AG04450 (cell line): ENCODE measurements at places on chromosomes 3 and 15.

- DNase-seq, result no peak
These were observed 384.9 kb upstream of the PROK2 start for GRCh38 chr3:72169561-72170472.

DNA sequence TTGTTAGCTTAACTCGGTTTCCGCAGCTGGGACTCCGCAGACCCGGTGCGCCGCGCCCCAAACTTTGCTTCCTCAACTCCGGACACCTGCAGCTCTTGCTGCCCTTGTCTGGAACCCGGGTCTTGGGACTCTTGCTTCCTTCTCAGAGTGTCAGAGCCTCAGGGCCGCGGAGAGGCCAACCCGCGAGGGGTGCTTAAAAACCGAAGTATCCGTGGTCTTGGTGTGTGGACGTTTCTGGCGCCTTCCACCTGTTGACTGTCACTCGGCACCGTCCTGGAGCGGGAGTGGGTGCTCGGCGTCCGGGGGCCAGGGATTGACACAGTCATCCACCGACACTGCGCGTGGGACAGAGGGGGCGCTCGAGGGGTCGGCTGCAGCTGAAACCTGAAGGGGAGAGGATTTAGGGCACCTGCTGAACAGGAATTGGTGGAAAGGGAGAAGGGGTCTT lies 386 bp downstream of the SQOR start:
- DNase-seq, result no peak

GRCh38 chr3:104190681-104191080 lies 1176.0 kb upstream of the ALCAM start:
- no peak for DNase-seq

DNA sequence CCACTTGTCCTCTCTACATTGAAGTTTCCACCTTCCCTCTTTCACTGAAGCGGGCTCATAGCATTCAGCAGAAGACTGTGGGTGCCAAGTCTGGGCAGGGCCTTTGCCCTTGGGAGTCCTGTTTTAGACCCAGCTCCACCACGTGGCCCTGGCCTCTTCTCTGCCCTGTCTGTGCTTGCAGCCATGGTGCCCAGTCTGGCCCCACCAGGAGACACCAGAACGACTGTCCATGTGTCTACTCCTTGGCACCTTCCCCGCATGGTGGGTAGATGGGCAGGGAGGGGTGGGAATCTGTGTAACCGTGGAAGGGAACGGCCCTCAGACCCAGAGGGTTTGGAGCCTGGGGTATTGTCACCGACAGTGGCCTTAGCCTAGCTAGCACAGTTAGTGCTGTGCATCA lies 17.9 kb upstream of the EMC3 start:
- no peak for DNase-seq

DNA sequence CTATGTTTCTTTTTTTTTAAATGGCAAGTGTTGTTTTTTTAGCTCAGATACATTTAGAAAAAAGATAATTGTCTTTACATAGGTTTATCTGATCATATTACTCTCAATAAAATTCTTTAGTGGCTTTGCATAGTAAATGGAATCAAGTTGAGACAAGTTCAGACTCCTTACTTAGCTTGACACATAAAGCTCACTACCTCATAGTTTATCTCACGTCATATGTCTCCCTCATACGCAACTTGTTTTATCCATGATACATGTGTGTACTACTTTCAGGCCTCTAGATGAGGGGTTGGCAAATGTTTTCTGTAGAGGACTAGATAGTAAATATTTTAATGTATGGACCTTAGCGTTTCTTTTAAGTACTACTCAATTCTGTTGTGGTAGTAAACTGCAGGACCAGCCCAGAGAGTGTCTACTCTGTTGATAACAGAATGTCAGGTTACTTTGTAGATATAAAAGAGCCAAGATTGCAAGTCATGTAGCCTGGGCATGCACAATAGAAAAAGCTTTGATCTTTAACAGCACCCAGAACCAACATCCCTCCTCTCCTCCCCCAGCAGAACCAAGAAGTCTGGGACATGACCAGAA lies 28.2 kb upstream of the MGA start:
- DNase-seq, result no peak

DNA sequence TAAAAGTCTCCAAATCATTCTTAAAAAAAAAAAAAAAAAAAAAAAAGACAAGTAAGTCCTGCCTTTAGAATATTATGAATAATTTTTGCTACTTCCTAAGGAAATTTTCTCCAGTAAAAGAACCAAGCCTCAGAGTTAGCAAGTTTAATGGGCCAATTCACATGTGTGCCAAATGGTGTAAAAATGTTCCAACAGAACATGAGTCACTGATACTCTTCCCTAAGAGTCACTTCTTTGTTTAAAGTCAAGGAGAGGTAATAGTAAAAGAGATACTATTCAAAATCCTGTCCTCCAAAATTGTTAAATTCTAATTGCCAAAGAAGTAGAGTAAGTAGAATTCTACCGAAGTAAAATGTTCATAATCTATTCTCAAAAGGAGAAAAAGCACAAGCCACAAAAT lies 17.7 kb upstream of the CPA3 start:
- no peak for DNase-seq

- DNase-seq, result no peak
These were observed 521.2 kb downstream of the ZIC1 start for GRCh38 chr3:147930232-147930807.

- peak; percentile 37 for DNase-seq
These were observed 29.4 kb upstream of the ATP8B4 start for GRCh38 chr15:50148362-50148963.

DNA sequence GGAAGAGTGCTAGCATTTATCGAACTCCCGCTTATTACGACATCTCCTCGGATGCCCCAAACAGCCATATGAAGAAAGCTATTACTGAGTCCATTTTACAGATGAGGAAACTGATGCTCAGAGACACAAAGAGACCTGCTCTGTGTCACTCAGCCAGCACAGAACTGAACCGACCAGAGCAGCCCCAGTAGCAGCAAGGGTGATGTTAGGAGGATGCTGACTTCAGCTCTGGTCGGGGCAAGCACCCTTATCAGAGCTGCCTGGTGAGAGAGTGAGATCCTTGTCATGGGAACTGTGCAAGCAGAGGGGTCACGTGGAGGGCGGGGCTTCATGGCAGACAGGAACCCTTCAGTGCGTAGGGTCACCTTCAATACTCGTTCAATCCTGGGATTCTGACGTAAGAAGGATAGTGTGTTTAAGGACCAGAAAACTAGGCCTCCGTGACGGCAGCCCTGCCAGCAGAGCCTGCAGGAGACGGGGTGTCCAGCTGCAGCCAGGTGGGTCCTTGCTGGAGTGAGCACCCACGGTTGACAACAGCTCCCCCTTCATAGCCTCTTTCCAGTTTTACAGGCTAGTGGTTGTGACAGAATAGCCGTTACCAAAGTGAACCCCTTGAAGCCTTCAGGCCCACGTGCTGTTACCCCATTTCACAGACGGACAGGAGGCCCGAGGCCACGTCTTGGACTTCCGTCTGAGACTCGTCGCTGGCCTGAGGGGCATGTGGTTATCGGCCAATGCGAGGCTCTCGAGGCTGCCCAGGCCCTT lies 12.0 kb upstream of the IQSEC1 start:
- no peak for DNase-seq

GRCh38 chr15:96123630-96124187 lies 206.8 kb upstream of the NR2F2 start:
- DNase-seq, result no peak

DNA sequence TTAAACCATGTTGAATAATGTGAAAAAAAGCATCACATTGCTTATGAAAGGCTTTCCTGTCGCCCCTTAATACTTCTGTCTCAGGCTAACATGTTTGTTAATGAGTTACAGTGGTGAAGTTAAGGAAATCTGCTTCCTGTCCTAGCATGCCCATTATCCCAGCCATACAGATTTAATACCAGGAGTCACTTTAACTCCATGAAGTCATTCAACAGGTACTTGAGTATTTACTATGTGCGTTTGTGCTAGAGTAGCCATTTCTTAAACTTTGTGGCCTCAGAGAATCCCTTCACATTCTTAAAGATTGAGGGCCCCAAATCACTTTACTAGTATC lies 10.1 kb upstream of the SETD5 start:
- DNase-seq, result no peak
